ENCODE measurements at places on chromosomes 4 and X.
A peak's percentile ranks its signal among the peaks of the same experiment; 100 is the strongest.

DNA sequence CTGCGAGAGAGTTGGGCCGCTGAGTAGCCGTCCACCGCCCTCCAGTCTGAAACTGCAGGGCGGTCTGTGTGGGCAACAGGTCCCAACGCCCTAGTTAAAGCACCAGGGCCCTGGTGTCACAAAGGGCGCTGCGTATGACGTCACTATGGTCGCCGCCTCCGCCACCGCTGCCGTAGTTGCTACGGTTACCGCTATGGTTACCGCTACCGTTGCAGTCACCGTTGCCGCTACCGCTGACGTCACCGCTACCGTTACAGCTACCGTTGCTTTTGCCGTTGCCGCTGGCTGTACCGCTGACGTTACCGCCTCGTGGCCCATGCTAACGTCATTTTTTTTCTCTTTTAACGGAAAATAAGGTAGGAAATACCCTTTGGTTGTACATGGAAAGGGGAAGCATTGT lies at the start of gene PPP1R2C:
PPP1R2C (minus strand) TSS at position 68 of the 400 bp plus-strand sequence. CDS start 84 bp downstream, outside the sequence.
- DNase-seq = no peak

- DNase-seq = no peak
These were observed 56.8 kb downstream of the SLC39A8 start for GRCh38 chr4:102288497-102288896.

- DNase-seq = no peak
These were observed at the start of gene BDH2 for GRCh38 chr4:103099691-103100392. TSS of gene BDH2 (minus strand) at chr4:103099834. CDS start at chr4:103096254, 3,580 bp downstream.

DNA sequence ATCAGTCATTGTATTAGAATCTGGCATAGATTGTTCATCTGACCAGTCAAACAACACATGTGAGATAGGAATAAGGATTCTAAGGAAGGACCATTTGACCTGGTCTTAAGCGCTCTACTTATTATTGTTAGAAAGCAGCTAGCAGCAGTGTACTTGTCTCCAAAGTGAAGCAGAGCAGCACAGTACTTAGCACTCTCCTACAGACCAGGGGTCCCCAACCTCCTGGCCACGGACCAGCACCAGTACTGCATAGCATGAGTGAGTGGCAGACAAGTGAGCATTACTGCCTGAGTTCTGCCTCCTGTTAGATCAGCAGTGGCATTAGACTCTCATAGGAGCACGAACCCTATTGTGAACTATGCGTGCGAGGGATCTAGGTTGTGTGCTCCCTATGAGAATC lies 135.9 kb upstream of the SPRY1 start:
- DNase-seq = no peak

DNA sequence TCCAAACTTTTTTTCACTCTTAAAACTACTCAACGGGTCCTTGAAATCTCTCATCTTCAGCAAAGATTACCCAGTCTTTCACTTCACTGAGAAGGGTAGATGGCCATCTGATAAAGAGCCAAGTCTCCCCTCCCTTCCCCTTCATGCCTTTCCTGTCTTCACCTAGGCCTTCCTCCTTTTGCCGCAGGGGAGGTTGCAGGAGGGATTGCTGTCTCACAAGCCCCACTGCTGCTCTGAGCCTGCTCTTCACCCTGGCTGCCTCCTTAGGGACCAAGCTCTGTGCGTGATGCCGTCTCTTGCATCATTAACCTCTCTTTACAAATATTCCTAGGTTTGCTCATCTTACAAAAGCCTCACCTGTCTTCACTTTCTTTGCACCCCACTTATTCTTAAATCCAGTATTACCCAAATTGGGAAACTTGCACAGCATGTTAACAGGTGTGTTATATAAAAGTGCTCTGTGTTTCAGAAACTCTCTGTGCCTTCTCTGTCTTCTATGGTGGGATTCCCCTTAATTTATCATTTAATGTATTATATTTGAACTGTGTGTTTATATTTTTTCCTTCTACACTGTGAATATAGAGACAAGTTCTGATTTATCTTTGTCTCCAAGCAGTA lies 3.8 kb downstream of the ZFX start:
- no peak for DNase-seq

- DNase-seq = no peak
These were observed 161.5 kb downstream of the PRDM5 start for GRCh38 chr4:120761070-120761469.

- no peak for DNase-seq
These were observed 69.5 kb downstream of the FRYL start for GRCh38 chr4:48710446-48711209.

GRCh38 chr4:15754323-15754722 lies 23.8 kb upstream of the CD38 start:
- DNase-seq = no peak

DNA sequence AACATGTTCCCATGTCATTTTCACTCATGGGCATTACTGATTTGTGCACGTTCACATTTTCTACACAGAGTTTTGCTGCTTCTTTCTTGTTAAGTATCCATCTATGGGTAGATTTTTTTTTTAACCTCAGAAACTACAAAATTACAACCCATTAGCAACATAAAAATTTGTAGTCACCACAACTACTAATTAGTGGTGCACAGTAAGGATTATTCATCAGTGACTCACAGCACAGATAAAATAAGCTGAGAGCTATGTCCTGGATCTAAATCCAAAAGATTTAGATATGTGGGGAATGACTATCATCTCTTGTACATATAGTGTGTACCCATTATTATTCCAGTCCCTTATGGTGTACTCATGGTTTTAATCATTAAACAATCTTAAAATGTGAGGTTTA lies 19.7 kb upstream of the AMELX start:
- no peak for DNase-seq

- DNase-seq = no peak
These were observed 71.5 kb downstream of the SLC16A2 start for GRCh38 chrX:74492720-74493201.

DNA sequence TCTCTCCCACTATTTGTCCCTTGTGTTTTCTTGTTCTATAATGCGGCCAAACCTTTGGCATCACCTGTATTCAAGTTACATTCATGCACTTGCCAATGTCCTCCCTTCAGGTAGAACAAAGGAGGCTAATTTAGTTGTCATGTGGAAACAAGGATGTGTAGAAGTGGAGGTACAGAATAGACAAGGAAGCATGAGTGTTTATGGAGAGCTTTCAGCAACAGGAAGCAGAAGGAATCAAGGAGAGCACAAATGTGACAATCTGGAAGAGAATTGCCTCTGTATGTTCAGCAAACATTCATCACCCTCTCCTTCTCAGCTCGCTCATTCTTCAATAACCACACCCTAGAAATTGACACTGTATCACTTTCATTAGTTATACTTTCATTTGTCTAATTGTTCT lies 103.4 kb downstream of the SLC7A11 start:
- no peak for DNase-seq

DNA sequence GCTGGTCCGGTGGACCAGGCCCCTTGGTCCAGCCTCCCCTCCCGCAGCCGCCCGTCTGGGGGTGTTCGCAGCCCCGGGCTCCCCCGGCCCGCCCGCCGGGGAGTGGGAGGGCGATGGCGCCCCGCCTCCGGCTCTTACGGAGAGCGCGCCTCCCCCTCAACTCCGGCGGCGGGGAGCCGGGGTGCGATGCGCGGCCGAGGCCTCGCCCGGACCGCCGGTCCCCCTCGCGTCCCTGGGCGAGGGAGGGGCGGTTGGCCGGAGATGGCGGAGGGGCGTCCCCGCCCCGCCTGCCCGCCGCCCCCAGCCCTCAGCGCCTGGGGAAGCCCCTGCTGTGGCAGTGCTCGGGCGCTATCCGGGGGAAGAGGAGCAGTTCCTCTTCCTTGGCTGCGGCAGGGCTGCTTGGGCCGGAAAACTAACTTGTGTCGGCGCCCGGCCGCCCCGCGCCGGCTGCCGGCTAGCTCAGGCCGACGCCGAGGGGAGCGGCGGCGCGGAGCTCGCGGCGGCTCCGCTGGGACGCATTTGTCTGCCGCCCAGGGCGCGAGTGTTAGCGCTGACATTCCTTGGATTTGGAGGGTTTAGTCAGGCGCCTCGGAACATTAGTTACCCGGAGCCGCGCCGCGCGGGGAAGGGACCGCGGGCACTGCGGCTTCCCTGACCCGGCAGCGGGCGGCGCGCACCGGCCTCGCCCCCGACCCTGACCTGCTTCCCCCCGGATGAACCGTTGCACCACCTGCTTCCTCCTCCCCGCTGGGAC lies 994 bp downstream of the GALNT7 start:
- DNase-seq = peak; percentile 81

DNA sequence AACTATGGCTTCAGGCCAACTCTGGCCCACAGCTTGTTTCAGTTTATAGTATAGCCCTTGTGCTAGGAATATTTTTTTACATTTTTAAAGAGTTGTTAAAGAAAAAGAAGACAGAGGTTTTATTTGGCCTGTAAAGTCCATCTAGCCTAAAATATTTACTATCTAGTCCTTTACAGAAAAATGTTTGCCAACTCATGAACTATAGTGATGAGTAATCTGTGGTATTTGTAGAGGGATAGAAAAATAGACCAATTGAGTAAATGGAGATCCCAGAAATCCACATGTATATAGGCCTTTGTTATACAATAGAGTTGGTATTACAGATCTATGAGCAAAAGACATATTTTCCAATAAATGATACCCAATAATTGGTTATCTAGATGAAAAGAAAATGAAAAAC lies 288.7 kb downstream of the PRDM5 start:
- DNase-seq = no peak

DNA sequence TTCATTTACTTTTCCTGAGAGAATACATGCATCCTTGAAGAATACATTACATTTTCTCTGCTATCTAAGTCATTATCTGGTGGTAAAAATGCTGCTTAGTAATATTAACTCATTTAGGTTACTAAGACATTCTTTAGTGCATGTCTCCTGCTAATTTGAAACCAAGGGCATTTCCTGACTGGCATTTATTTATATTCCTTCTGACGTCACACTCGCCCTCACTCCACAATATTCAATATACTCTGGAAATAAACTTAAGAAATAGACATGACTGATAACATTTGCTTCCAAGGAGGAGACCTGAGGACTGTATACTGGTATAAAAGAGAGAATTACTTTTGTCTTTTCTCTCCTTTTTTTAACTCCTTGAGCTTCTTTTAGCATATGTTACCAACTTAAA lies 619.5 kb upstream of the SMIM31 start:
- DNase-seq = no peak

DNA sequence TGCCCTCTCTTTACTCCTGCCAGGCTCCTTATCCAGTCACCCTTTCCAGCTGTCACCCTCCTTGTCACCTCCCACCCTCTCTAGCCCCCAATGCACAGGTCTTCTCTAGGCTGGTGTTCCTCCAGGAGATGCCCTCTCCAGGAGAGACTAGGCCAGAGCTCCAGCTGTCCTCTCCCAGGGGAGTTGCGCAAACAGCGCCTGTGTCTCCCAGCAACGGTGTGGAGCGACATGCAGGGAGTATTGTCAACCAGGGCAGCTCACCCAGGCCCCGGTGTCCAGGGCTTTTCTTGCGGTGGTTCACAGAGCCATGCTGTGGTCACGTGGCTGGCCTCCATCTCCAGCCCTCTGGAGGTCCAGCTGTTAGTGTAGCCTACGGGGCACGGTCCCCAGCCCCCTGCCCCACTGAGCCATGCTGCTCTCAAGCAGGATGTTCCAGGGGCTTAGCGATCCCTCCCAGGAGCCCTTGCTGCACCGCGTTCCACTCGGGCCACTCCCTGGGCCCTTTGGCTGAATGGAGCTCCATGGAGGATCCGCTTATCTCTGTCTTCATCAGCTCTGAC lies 34.8 kb downstream of the CCNQ start:
- no peak for DNase-seq

- DNase-seq = no peak
These were observed 10.1 kb downstream of the SMIM10L2A start for GRCh38 chrX:135431886-135432285.

DNA sequence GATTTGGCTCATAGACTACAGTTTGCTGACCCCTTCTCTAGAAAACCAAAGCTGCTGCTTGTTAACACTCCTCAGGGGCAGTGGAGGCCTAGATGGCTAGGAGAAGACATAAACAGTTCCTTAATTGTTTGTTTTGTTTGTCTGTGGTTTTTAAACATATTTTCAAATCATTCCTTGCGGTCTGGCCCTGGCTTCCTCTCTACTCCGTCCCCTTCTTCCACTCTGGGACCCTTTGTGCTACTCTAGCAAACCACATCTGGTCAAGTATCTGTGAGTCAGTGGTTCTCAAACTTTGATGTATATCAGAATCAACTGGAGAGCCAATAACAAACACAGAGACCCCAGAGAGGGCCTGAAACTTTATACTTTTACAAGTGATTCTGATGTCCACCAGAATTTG lies 36.1 kb downstream of the FRMPD4 start:
- no peak for DNase-seq

- no peak for DNase-seq
These were observed 58.0 kb downstream of the STAP1 start for GRCh38 chr4:67616478-67616877.

DNA sequence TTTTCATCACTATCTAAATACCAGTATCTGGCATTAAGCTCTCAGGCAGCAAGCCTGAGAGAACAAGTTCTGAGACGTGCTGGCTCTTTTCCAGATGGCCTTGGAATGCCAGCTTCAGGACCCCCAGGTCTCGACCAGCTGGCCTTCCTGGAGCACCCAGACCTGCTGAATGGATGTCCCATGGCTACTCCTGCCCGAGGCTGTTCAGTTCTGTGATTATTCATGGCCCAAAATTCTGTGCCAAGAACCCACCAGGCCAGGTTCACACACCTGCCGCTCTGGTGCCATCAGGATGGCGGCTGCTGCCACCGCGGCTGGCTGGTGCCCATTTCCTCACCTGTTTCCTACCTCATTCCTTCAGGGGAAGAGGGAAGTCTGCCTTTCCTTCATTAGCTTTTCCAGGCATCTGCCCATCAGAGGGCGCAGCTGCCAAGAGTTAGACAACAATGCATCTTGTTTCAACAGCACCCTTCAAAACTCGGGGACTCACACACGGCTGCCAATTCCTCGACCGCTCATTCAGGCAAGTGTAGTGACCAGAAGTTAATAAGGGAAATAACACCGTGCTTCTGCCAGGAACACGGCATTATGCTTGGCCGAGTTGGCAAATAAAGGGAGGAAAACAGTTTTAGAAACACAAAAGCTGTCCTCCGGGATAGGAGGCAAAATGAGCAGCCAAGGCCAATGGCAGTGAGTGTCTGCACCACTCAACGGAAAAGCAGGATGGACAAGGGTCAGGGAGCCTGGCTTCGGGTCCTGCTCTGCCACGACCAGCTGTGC lies 173.8 kb downstream of the NSUN7 start:
- no peak for DNase-seq

- no peak for DNase-seq
These were observed 26.1 kb downstream of the PALLD start for GRCh38 chr4:168522829-168523489.

DNA sequence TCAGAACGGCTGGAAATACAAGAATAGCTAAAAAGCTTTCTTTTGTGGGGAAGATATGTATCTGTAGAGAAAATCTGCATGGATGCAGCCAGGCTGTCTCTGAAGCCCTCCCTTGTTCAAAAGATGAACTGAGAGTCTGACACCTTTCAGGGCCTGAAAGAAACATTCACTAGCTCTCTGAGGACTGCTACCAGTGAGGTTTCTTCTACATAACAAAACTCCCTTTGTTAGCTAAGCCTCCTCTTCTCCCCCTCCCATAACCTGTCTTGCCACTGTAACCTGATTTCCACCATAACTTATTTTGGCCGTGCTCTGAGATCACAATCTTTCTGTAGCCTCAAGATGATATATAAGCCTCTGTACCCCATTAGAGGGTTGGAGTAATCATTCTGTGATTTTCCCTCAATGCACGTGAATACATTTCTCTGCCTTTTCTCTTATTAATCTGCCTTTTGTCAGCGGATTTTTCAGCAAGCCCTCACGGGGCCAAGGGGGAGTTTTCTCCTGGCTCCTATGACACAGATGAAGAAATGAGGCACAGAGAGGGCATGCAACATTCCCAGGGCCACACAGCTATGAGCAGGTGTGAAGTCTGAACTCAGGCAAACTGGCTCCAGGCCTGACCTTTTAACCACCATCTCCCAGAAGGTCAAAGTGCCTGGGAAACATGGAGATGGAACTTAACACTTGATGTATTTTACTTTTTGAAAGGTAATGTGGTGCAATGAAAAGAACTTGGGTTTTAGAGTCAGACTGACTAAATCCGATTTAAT lies 161.6 kb upstream of the PRDX4 start:
- no peak for DNase-seq

All from activated naive CD8-positive, alpha-beta T cell treated with anti-CD3 and anti-CD28 coated beads, Interleukin-2, amount 10 ng/mL, durations not matched to agents 7 days and 5 days (primary cell).